T-cell (primary cell): ENCODE measurements at places on chromosomes 4 and X.

- DNase-seq, result no peak
Measured at GRCh38 chr4:146235654-146236177, 21.4 kb downstream of the REELD1 start.

- no peak for DNase-seq
Measured at GRCh38 chr4:47692691-47693090, 145.2 kb downstream of the CORIN start.

GRCh38 chr4:125762537-125762936, 447.8 kb downstream of the FAT4 start:
- no peak for DNase-seq

DNA sequence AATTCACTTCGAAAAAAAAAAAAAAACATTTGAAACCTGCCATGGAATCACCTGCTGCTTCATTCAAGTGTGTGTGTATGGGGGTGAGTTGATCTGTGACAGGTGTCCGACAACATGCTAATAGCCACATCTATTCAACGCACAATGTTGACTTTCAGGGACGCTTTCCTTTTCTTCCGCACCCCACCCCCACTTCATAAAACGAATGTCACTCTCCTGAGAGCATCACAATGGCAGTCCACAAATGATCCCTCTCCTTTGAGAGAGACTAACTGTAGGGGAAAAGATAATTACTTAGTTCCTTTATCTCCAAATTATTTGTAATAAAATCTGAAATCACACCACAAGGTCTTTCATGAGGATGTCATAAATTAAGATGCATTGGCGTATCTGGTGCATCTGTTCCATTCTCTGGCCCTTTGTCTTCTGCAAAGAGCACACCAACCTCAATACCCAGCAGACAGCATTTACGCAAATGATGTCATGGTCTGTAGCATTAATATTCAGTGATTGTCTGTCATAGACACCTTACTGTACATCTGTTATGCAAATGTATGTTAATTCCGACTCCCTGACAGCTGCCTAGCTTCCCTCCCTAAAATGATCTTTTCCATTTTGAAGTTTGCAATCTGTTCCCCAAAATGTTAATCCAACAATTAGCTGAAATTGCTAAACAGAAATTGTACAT, 640.0 kb upstream of the BOD1L1 start:
- no peak for DNase-seq

DNA sequence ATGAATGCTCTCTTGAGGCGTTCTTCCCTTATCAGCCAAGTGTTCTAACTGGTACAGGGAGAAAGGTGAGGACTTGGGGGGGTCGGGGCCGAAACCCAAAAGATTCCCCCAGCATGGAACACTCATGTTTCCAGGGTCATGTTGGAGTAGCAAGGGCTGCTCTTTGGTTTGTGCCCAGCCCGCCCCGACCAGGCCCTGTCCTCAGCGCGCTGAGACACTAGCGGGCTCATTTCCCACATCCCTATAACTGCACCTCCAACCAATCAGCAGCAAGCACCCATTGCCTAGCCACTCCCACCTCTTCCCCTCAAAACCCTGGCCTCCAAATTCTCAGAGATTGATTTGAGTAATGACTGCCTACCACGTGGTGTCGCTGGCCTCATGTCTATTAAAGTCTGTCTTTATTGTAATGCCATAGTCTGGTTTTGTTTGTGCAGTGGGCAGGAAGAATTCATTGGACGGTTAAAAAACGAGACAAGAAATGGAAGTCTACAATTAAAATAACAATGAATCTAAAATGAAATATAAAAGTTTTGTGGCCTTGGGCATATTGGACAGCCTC, 1928.4 kb downstream of the STIM2 start:
- DNase-seq, result no peak

DNA sequence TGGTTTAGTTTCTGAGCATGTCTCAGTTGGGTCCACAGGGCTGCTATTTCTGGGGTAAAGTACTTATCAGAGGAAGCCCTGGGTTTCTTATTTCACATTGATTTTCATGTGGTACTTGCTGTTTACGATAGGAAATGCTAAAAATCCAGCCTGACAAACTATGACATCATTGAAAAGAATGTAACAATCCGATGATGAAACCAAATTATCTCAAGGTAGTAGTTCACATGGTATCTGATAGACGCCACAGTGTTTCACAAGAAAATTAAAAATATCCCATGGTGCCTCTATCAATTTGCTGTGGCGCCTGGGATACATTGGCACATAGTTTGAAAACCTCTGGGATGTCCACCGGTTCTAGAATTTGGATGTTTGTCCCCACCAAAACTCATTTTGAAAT, 418.9 kb upstream of the RPS6KA3 start:
- no peak for DNase-seq

- DNase-seq, result no peak
Measured at GRCh38 chr4:77188498-77189220, 31.7 kb downstream of the CCNG2 start.

GRCh38 chrX:153662266-153662665, 11.3 kb downstream of the PNCK start:
- peak; percentile 15 for DNase-seq

DNA sequence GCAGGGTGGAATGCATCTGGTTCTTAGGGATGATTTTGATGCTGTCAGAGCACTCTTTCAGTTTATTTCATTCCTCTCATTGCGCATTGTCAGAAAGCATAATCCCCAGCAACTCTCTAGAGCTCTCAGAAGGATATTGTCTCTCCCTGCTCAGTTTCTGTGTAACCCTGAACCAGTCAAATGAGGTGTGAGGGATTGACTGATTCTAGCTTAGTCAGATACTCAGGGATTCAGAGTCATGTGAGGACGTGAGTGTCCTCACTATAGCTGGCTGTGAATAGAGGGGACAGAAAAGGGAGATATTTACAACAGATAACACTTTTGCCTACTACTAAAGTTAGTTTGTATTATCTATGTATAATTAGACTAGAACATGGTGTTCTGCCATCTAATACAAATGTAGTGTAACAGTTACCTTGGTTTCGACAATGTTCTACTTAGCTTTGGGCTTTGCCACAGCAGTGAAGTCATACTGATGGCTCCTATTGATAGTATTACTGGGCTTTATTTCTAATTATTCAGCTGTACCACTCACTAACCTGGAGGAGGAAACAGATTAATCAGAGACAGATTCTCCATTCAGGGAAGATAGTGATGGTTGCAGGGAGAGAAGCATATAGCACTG, 19.5 kb downstream of the AP1AR start:
- no peak for DNase-seq

GRCh38 chr4:188032170-188032569, 36.6 kb downstream of the ZFP42 start:
- DNase-seq, result no peak

- DNase-seq, result peak; percentile 55
Measured at GRCh38 chr4:113899271-113900070, 80.0 kb downstream of the ARSJ start.

- DNase-seq, result no peak
Measured at GRCh38 chrX:6019076-6019475, 209.6 kb downstream of the NLGN4X start.

- no peak for DNase-seq
Measured at GRCh38 chrX:132712350-132712749, 223.5 kb upstream of the MBNL3 start.

DNA sequence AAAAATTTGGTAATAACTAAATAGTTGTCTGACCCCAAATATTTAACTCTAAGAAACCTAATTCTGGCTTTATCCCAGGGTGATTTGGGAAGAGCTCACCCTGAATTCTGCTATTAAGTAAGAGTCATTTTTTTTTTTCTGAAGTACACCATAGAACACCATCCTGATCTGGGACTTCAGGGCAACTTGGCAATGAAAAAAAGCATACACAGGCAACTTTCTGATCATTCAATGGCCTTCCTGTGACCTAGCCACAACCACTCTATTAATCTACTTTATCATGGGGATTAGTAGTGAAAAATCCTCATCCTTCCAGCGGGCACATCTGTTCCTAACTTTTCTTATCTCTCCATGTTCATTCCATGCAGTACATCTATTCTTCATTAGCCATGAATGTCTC, 333.2 kb upstream of the MAD2L1 start:
- no peak for DNase-seq

DNA sequence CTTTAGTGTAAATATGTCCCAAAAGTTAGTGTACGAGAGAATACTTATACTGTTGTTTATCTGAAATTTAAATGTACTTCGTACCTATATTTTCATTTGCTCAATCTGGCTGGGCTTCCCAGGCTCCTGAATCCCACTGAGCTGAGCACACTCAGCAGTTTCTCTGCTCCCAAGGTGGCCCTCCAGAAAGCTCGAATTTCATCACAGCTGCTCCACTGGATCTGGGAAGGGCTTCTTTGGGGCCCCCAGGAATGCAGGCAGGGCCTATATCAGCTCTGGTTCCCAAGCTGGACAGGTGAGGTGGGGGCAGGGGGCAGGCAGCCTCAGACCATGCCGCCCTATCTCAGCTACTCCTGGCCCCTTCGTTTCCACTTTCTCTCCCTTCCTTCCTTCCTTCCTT, 1.5 kb upstream of the FATE1 start:
- DNase-seq, result no peak

DNA sequence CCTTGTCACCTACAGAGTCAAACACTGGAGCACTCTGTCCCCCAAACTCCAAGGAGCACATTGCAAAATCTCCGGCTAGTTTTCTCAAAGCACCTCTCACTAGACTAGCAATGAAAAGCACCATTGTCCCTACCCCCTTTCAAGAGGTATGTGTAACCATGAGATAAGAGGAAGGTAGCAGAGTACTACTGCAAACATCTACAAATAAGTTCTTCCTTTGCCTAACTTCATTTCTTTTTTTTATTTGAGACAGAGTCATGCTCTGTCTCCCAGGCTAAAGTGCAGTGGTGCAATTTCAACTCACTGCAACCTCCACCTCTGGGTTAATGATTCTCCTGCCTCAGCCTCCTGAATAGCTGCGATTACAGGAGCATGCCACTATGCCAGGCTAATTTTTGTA, 17.7 kb downstream of the PPP4R3C start:
- DNase-seq, result no peak

DNA sequence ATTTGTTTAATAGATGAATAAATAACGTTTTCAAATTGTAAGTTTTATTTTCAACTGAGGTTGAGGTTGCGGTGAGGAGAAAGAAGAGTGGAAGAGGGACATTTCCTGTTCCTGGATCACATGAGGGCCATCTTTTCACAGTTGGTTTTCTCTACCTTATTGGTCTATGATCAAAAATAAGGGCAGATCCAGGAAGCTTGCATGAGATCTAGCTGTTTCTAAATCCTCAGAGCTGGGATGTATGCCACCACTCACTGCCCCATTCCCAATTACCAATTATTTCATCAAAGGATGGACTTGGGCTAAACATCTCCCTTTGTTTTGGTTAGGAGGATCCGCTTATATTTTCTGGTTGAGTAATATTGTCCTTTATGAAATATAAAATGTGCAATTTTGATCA, 104.8 kb upstream of the TLL1 start:
- no peak for DNase-seq

- no peak for DNase-seq
Measured at GRCh38 chr4:6047130-6047673, 29.0 kb upstream of the C4orf50 start.

DNA sequence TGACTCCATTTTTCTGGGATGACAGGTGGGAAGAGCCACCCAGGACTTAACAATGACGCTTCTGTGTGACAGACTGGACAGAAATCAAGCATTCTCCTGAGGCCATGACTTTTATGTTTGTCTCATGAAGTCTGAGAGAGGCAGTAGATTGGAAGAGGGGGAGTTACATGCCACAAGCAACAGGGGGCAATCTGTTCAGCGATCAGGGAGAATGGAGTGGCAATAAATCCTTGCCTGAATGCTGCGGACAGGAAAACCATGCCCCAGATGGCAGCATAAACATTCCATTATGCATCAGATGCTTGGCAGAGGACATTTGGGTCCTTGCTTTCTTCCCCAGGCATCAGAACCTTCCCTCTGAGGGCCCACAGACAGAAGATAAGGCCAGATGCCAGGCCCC, 312.4 kb upstream of the DIPK2B start:
- DNase-seq, result no peak

DNA sequence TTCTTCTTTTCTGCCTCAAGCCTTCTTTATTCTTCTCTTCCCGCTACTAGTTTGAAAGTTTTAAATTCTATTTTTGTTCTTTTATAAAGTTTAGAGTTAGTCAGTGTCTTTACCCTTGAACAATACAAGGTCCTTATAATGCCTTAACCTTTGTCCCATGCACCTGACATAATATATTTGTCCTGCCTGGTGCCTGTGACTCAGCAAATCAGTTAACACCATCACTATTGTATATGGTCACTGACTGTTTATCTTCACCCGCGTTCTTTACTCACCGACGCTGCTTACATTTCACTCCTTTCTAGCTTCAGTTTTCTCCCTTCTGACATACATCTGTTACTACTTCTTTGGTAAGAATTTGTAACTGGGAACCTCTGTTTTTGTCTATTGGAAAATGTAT, 5.7 kb downstream of the SMIM20 start:
- DNase-seq, result no peak

DNA sequence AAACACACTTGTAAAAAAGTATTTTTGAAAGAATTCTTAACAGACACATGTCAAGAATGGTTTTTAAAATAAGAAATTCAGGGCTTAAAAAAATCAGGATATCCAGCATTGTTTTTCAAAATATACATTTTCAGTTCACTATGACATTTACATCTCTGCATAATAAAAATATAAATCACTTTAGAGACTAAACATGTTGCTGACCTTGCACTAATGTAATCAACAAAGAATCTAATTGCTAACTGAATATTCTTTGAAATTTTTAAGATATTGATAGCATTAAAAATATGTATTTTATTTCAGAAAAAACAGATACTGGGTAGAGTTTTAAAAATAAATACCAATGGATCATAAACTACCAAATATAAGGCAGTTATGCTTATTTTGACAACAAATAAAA, 26.4 kb downstream of the RPS6KA6 start:
- DNase-seq, result no peak

DNA sequence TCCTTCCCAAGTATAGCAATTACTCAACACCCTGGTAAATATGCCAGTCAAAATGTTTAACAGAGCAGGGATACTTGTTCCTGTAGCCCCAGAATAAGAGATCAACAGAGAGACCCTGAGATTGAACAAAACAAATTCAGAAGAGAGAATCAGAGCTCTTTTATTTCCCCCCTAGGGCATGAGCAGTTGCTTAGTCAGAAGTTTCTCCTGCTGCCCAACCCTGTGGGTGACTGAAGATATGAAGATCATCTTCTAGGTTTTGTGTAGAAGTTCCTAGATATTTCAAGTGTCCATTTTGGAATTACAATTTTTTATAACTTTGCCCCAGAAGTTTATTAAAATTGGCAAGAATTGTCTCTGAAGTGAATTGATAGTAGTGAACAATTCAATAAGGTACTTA, 59.1 kb upstream of the RXFP1 start:
- DNase-seq, result no peak
